Non-pigmented ciliary epithelial cell (primary cell): ENCODE measurements at places on chromosomes 6 and 20.

DNA sequence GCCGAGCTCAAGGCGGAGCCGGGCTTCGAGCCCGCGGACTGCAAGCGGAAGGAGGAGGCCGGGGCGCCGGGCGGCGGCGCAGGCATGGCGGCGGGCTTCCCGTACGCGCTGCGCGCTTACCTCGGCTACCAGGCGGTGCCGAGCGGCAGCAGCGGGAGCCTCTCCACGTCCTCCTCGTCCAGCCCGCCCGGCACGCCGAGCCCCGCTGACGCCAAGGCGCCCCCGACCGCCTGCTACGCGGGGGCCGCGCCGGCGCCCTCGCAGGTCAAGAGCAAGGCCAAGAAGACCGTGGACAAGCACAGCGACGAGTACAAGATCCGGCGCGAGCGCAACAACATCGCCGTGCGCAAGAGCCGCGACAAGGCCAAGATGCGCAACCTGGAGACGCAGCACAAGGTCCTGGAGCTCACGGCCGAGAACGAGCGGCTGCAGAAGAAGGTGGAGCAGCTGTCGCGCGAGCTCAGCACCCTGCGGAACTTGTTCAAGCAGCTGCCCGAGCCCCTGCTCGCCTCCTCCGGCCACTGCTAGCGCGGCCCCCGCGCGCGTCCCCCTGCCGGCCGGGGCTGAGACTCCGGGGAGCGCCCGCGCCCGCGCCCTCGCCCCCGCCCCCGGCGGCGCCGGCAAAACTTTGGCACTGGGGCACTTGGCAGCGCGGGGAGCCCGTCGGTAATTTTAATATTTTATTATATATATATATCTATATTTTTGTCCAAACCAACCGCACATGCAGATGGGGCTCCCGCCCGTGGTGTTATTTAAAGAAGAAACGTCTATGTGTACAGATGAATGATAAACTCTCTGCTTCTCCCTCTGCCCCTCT is 1.1 kb downstream of the CEBPB start:
- no peak for DNase-seq

GRCh38 chr6:144064402-144065212 is 30.8 kb downstream of the SF3B5 start:
- DNase-seq = no peak

DNA sequence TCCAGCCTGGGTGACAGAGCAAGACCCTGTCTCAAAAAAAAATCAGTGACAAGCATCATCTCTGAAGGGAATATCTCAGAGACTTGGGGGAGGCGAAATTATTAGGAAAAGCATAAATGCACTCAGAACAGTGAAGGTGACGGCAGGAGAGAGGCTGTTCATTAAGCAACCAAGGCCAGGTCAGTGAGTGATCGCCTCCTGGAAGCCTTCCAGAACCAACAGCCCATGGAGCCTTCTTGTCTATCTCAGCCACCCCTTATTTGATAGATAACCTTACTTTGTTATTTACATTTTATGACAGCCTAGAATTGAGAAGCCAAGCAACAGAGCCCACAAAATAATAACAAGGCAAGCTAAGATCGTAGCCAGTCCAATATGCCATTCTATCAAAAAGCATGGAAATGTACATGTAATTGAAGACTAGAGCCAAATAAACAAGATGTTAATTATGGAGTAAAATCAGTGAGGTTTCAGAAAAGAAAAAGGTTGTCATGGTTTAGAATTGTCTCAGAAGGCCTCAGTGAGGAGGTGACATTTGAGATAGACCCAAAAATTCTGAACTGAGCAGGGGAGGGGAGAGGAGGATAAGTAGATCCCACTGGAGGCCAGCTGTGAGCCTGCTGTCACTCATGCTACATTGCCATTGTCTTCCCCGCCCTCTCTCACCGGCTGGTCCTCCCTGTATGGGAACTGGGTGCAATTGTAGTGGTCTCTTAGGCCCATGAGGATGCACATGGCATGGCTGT is 17.8 kb downstream of the BNIP5 start:
- no peak for DNase-seq

GRCh38 chr6:159726255-159726917 is 920 bp upstream of the WTAP start:
- DNase-seq = no peak

- no peak for DNase-seq
Measured at GRCh38 chr20:4844325-4844724, 122.6 kb downstream of the PRND start.

DNA sequence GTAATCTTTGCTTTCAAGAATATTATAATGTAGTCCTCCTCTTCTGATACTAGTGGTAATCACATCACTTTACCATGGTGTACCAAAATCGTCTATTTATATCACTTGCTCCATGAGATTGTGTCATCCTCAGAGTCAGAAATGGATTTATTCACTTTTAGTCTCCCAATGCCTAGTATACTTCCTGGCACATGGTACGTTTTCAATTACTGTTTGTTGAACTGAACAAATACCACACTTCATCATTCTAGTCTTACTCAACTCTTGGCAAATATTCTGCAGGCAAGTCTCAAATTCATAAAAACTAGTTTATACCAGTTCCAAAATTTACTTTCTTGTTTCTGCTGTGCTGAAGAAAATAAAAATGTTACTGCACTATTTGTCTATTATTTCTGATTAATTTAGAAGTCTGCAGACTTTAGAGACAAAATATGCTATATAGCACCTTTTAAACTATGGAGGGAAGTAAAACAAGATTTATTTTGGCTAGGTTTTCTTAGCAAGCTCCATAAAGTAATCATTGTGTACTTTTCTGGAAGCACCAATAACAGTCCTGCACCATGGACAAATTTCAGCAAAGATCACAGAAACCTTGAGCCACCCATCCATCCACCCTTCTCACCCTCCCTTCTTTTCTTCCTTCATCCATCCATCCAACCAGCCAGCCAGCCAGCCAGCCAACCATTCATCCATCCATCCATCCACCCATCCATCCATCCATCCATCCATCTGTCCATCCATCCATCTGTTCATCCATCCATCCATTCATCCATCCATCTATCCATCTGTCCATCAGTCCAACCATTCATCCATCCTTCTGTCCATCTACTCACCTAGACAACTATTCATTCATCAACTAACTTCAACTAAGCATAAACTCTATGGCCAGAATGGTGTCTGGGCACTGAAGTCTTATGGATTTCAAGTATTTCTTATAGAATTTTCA is 102.1 kb upstream of the STMND1 start:
- no peak for DNase-seq

DNA sequence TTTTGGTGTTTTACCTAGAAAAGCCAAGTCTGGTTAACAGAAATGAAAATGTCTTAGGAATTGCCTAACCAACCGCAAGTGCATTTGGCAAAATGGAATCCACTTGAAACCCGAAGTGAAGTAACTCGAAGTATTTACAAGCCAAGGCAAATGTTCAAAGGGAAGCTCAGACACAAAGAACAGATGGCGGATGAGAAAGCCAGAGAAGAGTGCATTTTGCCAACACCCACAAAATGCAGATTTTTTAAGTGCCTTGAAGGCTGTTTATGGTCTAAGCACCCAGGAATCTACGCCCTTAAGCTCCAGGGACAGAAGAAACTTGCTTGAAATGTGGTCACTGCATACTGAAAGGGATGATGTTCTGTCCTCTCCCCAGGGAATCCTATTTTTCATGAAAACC is 70.0 kb upstream of the TBXT start:
- DNase-seq = no peak

DNA sequence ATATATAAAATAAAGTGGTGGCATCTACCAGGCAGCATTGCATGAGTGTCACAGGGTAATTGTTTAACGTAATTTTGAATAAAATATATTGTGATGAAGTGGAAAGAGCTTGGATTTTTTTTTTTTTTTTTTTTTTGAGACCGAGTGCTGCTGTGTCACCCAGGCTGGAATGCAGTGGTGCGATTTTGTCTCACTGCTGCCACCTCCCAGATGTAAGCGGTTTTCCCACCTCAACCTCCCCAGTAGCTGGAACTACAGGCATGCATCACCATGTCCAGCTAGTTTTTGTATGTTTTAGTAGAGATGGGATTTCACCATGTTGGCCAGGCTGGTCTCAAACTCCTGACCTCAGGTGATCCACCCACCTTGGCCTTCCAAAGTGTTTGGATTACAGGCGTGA is 81.1 kb upstream of the SMIM8 start:
- no peak for DNase-seq

DNA sequence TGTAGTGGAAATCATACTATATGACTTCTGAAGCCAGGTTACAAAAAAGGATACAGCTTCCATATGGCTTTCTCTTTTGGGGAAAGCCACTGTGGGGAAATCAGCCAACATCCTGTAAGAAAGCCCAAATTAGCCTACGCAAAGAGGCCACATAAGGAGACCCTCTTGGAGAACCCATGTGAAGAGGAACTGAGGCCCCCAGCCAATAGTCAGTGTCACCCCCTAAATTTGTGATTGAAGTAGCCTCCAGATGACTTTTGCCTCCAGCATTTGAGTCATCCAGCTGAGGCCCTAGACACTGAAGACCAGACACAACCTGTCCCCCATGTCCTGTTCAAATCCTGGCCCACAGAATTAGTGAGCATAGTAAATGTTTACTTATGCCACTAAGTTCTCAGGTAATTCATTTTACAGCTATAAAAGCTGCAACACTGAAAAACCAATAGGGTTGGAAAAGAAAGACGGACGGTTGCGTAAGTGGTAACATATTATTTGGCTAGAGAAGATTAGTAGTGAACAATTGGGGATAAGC is 60.4 kb downstream of the HMGCLL1 start:
- DNase-seq = no peak

GRCh38 chr6:32166411-32167061 is 2.1 kb downstream of the EGFL8 start:
- DNase-seq = no peak

DNA sequence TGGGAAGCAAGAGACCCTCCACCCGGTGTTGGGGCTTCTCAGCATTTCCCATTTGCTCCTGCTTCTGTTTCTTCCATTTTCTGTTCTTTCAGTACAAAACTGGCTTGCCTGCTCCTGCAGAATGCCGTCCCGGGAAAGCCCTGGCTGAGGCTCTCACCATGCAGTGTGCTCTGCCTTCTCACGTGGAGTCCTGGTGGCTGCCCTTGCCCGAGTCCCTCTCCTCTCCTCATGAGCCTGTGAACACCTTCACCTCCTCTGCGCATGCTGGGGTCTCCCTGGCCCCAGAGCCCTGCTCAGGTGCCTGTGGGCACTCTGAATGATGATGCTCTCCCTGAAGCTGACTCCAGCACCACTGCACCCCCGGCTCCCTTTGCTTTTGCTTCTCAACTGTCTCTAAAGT is 752.0 kb downstream of the QKI start:
- no peak for DNase-seq

DNA sequence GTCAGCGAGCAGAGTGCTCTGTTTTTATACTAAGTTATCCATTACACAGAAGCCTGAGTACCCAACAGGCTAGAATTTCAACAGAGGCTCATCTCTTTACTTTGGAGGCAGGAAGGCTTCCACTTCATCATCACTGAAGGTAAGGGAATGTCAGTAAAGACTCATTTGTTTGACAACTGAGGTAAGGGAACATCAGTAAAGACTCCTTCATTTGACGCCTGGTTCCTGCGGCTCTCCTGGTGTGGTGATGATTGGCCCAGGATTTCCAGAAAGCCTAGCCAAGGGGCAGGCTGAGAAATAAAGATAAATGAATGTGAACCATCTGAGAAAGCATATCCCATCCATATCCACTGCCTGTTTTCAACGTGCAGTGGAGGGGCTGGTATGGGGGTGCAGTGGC is 244.6 kb upstream of the ECI2 start:
- DNase-seq = no peak

- DNase-seq = no peak
Measured at GRCh38 chr6:41487860-41488432, 58.2 kb upstream of the FOXP4 start.

DNA sequence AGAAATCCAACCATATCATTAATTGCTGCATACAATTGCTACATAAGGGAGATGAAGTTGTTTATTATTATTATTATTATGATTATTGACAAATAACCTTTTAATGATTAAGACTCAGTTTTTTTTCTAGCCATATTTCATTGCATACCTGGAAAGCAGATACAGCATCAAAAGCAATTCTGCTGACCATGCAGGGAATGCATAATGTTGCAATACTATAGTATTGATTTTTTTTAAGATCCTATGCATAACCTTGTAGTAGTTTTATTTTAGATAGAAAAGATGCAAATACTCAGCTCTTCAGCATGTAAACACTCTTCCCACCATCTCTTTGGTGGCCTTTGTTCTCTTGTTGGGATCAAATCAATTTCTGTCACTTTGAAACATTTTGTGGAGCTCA is 300.9 kb upstream of the MAP3K7 start:
- DNase-seq = no peak

DNA sequence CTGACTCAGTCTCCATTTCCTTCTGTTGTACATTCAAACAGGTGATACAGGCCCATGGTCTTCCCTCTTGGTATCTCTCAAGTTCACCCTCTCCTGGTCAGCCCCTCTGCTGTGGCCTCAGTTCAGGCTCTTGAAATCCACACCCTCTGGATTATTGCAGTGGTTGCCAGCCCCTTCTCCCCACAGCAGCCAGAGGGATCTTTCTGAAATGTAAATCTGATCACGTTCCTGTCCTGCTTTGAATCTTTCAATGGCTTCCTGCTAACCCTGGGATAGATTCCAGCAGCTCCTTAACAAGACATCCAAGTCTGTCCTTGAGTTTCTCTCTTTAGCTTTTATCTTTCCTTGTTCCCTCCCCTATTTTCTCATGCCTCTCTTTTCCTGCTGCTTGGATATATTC is 22.2 kb downstream of the CHMP4B start:
- no peak for DNase-seq

- DNase-seq = no peak
Measured at GRCh38 chr6:23224540-23224939, 655.2 kb downstream of the HDGFL1 start.

DNA sequence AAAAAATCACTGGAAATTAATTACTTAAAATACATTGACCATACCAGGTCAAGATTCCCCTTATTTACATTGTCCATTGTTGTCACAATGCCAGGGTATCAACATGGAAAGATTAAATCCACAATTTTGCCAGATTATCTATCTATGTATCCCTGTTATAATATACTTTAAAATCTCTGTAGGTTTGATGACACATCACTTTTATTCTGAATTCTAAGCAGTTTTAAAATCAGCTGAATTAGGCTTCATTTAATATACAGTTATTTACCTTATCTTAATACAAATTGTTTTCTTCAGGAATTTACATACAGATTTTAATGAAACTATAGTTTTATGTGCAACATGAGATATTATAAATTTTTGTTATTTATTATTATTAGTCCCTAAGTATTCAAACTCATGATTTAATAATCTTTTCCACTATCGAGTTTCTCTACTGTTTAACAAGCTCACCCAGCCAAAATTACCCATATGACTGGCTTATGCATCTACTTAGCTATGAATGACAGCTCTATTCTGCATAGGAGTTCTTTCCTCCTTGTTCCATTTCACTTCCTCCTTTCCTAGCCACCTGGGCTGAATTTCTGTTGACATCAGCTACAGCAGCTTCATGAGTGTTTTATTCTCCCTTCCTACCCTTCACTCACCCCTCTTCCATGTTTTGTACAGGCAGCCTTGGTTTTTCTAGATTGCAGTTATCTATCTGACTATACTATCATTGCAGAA is 654.2 kb upstream of the MAP3K7 start:
- DNase-seq = no peak

- no peak for DNase-seq
Measured at GRCh38 chr20:46036370-46036769, 7.4 kb downstream of the SLC12A5 start.
